ENCODE measurements at places on chromosomes 7 and 10. TPM values are rescaled to one million over a fixed set of nuclear protein-coding genes. Genes with fewer than 3 reads are reported as not detected.

Gene SPDYE9
- polyA plus RNA-seq = not detected

Gene FBXO24
- polyA plus RNA-seq = 0.40 TPM

Gene SEC31B
- polyA plus RNA-seq = 8.3 TPM

Gene LEP
- polyA plus RNA-seq = 0.05 TPM

Gene SLC26A3
- not detected for polyA plus RNA-seq

Gene FOXL3
- not detected for polyA plus RNA-seq

Gene ZNF117
- polyA plus RNA-seq = 1.9 TPM

Gene PTF1A
- not detected for polyA plus RNA-seq

Gene PHYH
- polyA plus RNA-seq = 7.1 TPM

Gene NPTX2
- 1.5 TPM for polyA plus RNA-seq

Gene NEUROD6
- polyA plus RNA-seq = not detected

Gene ADCY1
- 0.12 TPM for polyA plus RNA-seq

Gene NUP42
- 25.8 TPM for polyA plus RNA-seq

Measured in BJ (cell line).